ENCODE measurements at places on chromosomes 12 and 14. TPM values are rescaled to one million over a fixed set of nuclear protein-coding genes. Genes with fewer than 3 reads are reported as not detected.

The INHBC gene
- total RNA-seq = 0.16 TPM

The DEPDC4 gene
- 5.5 TPM for total RNA-seq

DNA sequence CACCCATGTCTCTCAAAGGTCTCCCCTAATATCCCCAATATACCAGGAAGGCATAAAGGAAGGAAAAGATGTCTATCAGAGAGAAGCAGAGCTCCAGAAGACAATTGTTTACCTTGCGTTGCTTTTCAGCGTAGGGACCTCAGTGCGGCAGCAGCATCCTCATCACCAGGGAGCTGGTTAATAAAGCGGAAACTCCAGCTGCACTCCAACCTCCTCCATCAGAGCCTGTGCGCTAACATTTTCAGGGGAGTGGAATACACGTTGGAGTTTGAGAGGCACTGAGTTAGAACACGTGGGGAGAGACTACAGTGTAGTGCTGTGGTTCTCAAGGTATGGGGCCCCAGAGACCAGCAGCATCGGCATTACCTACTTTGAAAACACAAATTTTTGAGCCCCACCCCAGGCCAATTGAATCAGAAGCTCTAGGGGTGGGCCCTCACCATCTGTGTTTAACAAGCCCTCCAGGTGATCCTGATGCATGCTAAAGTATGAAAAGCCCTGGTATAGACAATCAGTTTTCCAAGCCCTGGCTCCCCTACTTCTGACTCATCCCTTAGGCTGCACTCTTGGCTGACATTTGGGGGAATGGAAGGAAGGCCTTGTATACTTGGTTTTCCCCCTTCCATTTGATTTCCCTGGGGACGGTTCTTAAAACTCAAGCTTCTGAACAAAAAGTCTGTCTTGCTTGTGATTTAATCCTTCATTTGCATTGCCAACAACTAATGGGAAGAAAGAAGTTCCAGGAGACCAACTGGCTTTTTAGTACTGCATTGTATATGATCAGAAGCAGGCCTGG lies 419.0 kb upstream of the CCDC196 start:
- no peak for DNase-seq

The SMCO2 gene
- 0.32 TPM for total RNA-seq

The KRT2 gene
- not detected for total RNA-seq

All from WTC11 (cell line).